ENCODE measurements at places on chromosomes 12 and 14.
A peak's percentile ranks its signal among the peaks of the same experiment; 100 is the strongest.

GRCh38 chr14:100654814-100655740 is 67.9 kb upstream of the BEGAIN start:
- DNase-seq, result peak; percentile 55

GRCh38 chr12:56851462-56851861 is 82.7 kb downstream of the SDR9C7 start:
- no peak for DNase-seq

DNA sequence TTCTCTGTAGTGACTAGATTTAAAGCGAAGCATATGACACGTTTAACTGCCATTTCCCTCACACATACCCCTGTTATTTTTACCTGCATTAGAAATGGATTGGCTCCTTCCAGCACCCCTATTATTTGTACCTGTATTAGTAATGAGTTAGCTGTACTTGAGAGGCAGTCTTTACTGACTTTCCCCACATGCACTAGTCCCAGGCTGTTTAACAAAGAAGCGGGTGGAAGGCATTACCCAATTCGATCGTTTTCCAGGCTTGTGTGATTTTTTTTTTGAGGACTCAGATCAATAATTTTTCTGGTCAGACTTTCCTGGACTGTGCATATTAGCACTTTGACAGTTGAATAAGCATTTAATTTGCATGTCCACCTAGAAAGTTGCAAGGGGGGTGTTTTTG is 46.4 kb downstream of the RAD52 start:
- no peak for DNase-seq

GRCh38 chr12:124597041-124597440 is 29.6 kb upstream of the NCOR2 start:
- no peak for DNase-seq

DNA sequence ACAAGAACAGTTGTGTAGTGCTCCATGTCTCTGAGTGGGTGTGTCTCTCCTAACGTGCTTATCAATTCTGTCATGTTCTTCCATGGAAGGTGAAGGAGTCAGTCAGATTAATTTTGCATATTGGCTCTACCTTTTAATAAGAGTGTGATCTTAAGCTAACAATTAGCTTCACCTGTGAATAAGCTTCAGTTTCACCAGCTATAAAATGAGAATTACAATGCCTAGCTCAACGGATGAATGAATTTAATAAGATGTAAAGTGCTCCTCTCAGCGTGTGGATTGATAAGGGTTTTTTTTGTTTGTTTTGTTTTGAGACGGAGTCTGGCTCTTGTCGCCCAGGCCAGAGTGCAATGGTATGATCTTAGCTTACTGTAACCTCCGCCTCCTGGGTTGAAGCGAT is 32.7 kb downstream of the CCDC175 start:
- DNase-seq, result no peak

DNA sequence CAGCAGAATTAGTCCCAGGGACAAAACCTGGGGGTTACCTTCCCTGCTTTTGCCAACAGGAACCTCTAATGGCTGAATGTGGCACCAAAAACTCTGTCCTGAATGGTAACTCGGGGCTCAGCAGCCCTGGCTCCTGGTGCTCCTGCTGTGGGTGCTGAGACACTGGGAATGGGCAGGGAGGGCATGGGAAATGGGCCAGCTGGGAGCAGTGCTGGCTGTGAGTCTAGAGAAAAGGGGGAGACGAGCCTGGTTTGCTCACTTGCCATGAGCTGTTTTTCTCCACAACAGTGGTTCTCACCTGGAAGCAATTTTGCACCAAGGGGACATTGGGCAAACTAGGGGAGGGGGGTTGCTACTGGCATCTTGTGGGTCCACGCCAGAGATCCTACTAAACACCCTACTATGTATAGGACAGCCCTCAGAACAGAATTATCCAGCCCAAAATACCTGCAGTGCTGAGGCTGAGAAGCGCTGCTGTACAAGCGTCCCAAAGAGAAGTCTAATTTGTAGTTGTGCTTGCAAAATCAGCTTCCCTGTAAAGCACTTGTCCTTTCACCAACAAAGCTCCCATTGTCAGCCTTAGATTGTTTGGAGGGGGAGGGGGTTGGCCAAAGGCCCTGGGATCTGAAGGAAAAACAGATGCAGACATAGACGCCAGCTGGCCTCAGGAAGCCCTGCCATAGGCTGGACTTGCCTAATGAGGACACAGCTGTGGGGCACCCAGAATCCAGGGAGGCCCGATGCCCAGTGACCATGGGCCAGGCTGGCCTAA is 3.6 kb downstream of the LRRC74A start:
- no peak for DNase-seq

- no peak for DNase-seq
Measured at GRCh38 chr12:15754233-15754632, 35.0 kb downstream of the EPS8 start.

GRCh38 chr14:56659964-56660551 is 80.5 kb downstream of the TMEM260 start:
- no peak for DNase-seq
